ENCODE measurements at places on chromosomes 12 and 14.

GRCh38 chr14:85175556-85175955, 354.4 kb upstream of the FLRT2 start:
- no peak for DNase-seq

DNA sequence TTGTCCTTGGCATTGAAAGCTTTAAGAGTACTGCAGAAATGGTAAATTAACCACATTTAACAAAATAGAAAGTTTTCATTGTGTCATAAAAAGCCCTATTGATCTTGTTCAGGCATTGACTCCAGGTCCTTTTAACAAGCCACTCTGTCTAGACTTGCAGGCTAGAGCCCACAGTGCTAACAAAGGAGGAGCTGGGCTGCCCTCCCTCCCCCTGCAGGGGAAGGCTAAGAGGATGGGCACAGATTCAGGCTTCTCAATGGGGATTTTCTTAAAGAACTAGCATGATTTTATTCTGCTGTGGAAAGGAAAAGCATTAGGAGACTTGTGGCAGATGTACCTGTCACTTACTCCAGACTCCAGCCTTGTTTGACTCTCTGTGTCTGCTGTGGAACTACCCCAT, 463.6 kb downstream of the NRXN3 start:
- no peak for DNase-seq

DNA sequence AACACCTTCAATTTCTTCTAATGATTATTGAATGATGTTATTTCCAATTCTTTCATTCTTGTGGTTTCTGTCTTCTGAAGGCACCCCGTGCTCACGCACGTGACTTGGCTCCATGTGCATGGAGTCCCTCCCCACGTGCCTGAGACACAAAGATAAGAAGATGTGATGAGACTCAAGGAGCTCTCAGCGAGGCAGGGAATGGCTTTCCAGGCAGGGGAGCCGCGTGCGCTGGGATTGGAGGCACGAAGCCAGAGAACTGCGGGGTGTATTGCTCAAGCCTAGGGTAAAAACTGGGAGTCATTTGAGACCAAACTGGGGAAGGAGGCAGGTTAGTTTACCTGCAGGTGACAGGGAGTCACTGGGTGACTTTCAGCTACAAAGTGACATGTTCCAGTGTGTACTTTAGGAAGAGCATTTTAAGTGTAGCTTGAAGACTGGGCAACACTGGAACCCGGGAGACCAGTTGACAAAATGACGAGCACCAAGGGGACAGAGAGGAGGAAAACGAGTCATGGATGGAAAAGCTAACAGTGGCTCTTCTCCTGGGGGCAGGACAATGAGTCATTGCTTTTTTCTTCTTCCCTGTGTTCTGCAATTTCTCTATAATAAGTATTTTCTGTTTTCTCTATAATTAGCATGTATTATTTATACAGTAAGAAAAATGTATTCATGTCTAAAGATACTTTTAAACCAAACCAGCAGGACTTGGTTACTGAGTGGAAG, 311.7 kb upstream of the FKBP4 start:
- no peak for DNase-seq

DNA sequence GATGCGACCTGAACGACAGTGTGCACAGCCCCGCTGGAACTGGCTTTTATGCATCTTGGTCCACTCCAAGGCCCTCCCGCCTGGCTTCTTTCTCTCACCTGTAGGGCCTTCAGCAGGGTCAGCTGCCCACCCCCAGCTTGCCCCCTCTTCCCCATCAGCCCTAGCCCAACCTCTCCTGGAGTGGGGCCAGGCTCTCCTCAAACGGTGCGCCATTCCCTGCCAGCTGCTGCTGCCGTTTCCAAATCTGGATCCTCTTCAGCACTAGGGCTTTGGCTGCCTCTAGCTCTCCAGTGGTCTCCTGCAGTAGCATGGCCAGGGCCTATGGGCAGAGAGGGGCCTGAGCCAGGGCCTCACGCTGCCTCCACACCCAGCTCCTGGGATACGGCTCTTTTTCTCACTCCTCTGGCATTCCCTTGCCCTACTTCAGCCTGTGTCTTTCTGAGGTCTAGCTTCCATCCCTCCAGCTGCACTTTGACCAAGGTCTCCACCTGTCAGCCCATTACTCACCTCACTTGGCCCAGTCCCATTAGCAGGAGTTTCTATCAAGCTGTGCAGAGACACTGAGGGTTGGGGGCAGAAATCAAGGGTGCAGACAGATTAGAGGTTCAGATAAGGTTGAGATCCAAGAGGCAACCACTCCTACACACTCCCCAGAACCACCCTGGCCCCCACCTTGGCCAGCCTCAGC, 5.0 kb downstream of the STAT6 start:
- no peak for DNase-seq

GRCh38 chr12:33514893-33515292, 75.3 kb upstream of the SYT10 start:
- no peak for DNase-seq

DNA sequence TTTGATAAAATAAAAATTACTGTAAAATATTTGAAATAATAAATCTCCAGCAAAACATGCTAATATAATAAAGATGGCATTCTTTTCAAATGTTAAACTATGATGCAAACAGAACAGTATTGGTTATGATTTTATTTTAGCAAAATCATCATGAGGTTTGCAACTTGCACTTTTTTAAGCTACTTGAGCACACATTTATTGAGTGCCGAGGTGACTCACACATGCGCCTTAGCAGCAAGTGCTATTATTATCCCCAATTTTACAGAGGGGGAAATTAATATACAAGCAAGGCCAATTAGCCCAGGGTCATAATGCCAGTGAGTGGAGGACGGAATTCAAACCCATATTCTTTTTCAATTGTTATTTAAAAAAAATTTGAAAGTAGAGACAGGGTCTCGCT, 7.3 kb downstream of the DYRK4 start:
- DNase-seq, result no peak

DNA sequence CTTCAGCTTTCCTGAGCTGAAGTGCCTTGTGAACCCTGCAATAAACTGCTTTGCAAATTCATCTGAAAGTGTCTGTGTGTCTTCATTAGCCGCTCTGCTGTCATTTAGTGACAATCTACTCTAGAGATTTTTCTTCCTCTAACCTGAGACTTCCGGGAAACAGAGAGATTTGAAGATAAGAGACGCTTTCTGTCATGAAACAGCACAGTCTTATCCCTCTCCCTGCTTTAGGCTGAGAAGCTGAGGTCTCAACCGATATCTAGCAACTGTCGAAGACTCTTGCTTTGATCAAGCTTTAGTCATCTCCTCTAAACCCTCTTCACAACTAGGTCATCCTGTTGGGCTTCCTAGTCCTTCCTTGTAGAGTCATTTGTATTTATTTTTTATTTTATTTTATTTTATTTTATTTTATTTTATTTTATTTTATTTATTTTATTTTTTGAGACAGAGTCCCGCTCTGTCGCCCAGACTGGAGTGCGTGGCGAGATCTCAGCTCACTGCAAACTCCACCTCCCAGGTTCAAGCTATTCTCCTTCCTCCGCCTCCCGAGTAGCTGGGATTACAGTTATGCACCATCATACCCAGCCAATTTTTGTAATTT, 1.2 kb downstream of the RNASE2 start:
- DNase-seq, result no peak

DNA sequence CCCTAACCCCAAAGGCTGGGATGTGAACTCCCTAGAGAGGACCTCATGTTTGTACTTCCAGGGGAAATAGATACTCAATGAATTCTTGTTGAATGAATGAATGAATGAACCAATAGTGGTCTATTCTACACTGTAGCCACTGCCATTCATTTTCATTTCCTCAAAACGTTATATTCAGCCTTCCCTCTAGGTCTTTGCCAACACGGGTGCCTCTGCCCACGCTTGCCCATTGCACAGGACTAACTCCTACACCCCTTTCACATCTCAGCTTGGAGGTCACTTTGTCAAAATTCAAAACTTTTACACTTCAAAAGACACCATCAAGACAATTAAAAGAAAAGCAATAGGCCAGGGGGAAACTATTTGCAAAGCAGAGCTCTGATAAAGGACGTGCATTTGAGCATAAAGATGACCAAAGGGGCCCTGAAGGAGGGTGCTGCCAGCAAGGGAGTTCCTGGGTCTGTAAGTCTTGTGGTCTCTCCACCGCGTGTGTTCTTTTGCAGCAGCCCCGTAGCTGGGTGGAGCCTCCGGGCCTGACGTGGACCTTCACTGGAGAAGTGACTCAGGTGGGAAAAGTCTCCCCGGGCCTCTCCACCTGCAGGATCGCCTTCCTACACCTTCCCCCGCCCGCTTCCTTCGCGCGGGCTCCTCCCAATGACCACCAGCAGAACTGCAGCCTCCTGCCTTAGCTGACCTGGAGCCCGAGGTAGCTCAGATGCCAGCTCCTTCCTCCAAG, 31.5 kb downstream of the TMEM63C start:
- DNase-seq, result peak; percentile 9

DNA sequence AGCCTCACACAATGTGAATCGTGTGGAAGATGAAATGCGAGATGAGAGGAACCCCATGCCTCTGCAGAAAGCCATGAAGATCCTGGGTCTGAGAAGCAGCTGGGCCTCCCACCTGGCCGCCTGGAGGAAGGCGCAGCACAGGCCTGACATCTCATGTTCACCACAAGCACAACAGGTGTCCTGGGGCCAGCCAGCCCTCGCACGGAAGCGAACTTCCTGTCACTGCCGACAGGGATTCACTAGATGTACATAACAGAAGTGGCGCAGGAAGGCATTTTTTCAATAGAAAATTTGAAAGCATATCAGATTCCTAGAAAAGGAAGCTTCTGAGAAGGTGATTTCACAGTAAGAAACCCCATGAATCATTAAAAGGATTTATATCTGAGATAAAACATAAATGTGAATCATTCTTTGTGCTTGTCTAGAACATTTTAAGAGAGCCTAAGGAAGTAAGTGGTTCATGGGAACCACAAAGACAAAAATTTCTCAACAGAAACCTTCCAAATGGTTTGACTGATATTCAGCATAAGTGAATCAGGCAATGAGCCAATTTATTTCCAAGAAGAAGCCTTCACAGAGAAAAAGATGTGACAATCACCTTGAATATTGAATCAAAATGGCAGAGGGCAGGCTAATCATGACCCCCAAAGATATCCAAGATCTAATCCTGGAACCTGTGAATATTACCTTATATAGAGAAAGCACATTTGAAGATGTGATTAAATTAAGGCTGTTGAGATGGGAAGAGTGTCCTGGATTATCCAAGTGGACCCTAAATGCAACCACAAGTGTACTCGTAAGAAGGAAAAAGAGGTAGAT, 311.9 kb downstream of the DUSP6 start:
- peak; percentile 56 for DNase-seq

- DNase-seq, result no peak
These were observed 147.2 kb upstream of the DYRK2 start for GRCh38 chr12:67501362-67501761.

DNA sequence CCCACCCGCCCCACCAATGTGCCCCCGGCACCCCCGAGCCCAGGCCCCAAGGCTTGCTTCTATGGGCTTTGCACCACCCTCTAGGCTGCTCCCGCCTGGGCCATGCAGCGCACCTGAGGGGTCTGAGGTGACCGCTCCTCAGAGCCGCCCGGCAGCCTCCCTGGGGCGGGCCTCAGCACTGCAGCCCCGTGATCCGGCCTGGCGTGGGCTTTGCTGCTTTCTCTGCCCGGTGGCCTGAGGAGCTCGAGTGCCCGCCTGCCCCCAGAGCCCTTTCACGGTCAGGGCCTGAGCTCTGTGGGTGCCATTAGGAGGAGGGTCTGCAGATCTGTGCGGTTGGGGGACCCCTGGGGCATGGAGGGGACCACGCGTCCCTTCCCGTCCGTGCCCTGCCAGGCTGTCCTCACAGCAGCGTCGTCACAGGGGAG, 6.2 kb downstream of the MTA1 start:
- DNase-seq, result no peak

- no peak for DNase-seq
These were observed 380.1 kb downstream of the RAD51B start for GRCh38 chr14:68199554-68200151.

DNA sequence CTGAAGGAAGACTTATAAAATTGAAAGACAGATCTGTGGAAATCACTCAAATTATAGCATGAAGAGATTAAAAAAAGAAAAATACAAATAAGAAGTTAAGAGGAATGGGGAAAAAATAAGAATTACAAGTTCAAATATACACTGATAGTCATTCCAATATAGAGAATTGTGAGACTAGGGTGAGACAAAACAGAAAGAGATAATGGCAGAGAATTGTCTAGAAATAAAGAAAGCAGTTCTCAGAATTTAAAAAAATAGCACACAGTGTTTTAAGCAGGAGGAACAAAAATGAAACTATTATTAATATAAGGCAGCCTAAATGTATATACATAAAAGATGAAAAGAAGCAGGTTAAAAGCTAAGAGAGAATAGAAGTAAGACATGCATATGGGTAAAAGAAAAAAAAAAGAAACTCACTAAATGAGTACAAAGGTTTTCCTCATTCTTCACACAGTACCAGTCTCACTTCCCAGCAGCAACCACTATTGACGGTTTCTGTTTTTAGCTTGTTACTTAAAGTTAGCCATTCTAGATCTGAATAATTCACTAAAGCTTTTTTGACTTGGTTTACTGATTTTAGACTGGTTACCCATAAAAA, 31.1 kb downstream of the SLC38A4 start:
- DNase-seq, result no peak

- DNase-seq, result no peak
These were observed 187.4 kb upstream of the RASSF8 start for GRCh38 chr12:25771041-25771440.

- peak; percentile 32 for DNase-seq
These were observed 89.6 kb downstream of the SCARB1 start for GRCh38 chr12:124774054-124774461.

DNA sequence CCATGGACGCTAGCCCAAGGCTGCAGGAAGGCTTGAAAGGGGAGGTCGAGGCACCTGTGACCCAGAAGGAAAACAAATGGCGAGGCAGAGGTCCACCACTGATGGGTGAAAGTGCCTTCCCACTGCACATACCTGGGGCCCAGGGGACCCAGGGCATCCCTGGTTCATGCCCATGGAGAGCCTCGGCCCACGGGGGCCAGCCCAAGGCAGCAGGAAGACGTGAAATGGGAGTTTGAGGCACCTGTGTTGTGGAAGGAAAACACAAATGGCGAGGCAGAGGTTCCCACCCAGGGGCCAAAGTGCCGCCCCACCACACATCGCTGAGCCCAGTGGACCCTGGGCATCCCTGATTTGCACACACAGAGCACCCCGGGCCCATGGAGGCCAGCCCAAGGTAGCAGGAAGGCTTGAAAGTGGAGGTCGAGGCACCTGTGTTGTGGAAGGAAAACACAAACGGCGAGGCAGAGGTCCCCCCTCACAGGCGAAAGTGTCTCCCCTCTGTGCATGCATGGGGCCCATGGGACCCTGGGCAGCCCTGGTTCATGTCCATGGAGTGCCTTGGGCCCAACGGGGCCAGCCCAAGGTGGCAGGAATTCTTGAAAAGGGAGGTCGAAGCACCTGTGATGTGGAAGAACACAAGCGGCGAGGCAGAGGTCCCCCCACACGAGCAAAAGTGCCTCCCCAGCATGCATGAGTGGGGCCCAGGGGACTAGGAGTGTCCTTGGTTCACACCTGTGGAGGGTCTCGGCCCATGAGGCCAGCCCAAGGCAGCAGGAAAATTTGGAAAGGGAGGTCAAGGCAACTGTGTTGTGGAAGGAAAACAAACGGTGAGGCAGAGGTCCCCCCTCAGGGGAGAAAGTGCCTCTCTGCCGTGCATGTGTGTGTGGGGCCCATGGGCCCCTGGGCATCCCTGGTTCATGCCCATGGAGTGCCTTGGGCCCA, 383.3 kb downstream of the ALG10 start:
- DNase-seq, result no peak

GRCh38 chr12:6327229-6328041, 14.4 kb downstream of the TNFRSF1A start:
- DNase-seq, result no peak

All from stimulated activated effector memory CD8-positive, alpha-beta T cell treated with anti-CD3 and anti-CD28 coated beads, Interleukin-12 subunit alpha, Interleukin-12 subunit beta, amount 100 ng/mL, for 72 hours (primary cell).